ENCODE measurements at places on chromosomes 5 and 9.

DNA sequence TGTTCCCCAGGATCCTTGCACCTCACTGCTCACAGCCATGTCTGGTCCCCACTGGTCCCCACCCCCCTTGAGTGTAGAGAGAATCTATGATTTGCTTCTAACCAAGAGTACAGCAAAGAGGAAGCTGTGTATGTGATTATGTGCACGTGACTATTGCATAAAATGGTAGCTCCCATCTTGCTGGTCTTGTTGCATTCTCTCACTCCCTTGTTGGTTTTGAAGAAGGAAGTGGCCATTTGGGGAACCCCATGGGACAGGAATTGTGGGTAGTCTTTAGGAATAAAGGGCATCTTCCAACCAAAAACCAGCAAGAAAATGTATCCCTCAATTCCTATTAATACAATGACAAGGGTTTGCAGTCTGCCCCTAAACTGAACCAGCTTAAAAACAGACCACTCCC lies 5.2 kb upstream of the FCN2 start:
- DNase-seq: no peak

DNA sequence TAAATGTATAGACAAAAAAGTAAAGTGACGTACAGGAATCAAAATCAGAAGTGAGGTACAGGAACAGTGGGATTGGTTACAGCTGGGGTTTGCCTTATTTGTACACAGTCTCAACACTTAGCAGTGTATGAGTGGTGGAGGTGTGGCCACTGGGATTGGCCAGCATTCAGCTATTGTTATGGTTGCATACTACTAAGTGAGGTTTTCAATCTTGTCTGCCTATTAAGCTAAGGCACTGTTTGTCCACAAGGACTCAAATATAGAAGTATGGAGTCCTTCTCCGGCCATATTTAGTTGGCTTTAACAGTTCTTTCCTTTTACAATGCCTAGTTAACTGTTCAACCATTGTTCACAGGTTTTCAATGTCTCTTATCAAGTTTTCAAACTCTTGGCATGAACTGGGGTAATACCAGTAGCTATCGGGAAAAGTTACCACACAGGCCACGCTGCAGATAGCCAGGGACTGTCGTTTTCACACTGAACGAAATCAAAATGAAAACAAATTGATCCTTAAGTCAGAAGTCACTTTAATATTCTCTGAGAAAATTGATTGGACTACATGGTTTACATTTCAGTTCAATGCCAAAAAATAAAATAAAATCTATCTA lies 176.0 kb upstream of the FREM1 start:
- DNase-seq: no peak

DNA sequence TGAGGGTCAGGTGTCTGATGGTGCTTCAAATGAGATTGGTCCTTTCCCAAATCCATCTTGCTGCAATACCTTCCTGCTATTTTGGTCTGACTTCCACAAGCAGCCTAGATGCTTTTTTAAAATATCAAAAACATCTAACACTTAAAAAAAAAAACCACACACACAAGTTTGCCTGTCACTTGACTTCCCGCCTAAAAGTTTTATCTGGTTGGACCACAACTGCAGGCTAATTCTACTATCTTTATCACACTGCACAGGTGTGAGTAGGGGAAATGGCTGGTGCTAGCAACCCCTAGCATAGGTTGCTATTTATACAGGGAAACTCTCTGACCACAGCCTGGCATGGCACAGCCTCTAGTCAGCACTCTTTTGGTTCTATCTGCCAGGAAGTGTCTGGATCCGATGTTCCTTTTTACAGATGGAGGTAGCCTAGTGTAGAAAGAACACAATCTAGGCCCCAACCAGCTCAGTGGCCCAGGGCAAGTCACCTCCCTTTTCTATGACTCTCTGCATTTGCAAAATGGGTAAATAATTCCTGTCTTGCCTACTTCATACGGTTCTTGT lies at the start of gene HEMGN:
Gene HEMGN, minus strand, starts transcription at position 92 of the 564 bp plus-strand sequence. Its CDS starts 36 bp downstream, at position 56.
- no peak for DNase-seq

DNA sequence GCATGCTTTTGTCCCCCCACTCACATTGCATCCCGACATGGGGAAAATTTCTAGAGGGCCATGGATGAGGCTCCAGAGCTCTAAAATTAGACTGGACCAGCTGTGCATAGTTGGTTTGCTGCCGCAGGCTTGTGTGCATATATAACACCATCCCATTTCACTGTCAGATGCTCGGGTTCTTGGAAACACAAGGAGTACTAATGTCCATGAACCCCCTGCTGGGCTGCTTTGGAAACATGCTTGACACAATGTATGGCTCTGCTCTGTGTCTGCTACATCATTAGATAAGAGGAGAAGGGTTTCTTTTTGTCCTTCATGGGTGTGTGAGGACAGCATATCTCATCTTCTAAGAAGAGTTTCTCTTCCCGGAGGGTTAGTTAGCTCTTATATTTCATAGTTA lies 292.1 kb upstream of the RORB start:
- no peak for DNase-seq

GRCh38 chr9:81250606-81251005 lies 438.7 kb downstream of the TLE1 start:
- no peak for DNase-seq
